ENCODE measurements at places on chromosomes 16 and 17.
A peak's percentile ranks its signal among the peaks of the same experiment; 100 is the strongest.

DNA sequence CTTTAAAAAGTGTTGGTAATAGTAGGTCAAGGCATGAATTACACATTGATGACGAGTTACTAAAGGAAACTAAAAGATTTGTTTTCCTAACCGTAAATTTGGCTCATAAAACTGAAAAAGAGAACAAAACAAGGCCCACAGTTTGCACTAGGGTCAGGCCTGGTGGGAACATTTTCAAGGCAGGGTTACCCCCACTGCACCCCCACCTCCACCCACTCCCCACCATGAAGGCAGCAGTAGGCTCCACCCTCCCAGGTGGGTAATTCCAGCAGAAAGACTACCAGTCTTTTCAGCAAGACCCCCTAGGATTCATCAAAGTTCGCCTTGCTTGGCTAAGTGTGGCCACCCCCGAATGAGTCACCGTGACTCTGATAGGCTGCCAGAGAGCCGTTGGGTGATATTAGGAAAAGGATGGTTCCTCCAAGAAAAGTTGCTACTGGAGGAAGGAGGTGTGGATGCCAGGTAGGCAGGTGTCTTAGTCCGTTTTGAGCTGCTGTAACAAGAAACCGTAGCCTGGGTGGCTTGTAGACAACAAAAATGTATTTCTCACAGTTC, 8.6 kb downstream of the DNAAF1 start:
- no peak for DNase-seq

DNA sequence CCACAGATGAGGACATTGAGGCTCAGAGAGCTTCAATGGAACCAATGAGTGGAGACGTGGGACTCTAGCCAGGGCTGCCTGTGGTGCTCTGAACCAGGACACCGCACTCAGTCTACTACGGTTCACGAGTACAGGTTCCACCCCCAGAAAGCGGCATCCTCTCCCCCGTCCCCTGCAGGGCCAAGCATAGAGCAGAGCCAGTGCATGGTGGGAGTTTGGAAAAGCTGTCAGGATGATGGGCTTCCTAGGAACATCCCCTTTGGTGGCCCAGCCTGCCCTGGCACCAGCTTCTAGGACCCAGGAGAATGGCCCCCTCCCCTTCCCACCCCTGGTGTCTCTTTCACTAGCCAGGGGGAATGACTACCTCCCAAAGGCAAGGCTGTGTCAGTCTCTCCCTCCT, 8.4 kb downstream of the ZNF319 start:
- no peak for DNase-seq

DNA sequence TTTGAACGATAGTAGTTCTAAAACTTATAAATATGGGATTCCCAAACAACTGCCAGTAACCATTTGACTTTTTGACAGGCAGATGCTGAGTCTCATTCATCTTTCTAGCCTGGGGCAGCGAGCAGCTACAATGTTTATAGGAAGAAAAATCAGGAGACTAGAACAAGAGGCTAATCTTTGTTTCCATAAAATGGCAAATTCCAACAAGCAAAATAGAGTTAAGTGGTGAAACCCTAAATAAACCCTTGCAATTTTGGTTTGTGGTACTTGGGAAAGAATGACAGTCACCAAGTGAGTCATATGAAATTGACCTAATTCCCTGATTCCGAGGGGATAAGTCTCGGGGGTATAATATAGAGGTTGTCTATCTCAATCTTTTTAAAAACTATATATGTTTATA, 27.3 kb upstream of the HS3ST2 start:
- no peak for DNase-seq

DNA sequence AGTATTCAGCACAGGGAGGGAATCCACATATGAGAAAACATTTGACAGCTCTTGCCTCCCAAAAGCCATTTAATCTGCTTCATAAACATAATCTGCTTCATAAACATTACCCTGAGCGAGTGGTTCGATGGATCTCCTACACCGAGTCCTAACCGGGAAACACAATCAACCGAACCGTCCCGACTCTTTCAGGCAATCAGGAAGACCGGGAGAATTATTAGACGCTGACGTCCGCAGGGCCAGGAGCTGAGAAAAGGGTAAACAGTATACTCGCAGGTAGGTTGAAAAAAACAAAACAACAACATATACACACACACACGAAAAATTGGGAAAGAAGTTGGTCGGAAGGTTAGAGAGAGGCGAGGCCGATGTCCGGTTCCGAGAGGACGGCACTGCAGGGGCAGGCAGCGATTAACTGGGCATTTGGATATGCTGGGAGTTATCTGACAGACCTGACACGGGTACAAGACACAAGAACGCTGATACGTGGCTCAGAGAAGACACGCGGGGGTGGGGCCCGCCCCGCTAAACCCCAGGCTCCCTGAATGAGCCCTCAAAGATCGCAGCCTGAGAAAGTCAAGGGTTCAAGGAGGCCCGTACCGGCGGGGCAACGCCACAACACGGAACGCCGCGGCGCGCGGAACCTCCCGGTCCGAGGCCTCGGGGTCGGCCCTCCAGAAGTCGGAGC, 585 bp downstream of the AP1G1 start:
- DNase-seq: no peak

DNA sequence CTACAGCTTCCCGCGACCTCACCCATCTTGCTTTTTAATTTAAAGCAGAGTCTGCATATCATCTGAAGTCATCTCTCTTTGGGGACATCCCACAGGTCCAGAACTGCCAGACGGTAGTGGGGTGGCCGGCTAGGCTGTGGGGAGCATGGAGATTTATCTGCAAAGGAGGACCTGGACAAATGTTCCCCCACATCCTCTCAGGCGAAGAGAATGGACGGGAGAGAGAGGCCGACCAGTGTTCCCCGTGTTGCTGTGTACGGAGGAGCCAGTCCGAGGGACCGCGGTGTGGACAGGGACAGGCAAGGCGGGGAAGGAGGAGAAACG, 665 bp upstream of the MT1M start:
- DNase-seq: no peak

DNA sequence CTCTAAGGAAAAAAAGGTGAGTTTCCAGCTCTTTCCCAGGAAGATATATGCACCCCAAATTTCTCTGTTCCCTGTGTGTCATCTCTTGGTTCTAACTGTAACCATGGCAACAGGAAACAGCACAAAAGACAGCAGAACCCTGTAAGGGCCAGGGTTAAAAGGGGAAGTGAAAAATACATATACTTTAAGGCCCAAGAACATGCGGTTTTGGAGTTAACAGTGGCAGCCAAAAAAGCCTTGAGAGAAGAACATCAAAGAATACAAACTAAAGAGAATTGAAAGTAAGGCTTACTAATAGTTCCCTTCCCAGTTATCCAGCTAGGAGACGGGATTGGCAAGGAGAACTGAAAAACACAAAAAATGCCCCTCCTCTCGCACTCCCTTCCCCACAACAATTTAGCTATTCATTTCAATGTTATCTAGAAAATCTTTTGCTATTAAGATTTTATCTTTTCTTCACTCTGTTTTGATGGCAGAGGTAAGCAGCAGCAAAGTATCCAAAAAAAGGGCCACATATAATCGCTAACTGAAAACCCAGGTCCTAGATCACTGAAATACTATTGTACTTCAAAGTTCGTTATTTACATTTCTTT, 1.5 kb downstream of the SPOP start:
- peak; percentile 51 for DNase-seq

DNA sequence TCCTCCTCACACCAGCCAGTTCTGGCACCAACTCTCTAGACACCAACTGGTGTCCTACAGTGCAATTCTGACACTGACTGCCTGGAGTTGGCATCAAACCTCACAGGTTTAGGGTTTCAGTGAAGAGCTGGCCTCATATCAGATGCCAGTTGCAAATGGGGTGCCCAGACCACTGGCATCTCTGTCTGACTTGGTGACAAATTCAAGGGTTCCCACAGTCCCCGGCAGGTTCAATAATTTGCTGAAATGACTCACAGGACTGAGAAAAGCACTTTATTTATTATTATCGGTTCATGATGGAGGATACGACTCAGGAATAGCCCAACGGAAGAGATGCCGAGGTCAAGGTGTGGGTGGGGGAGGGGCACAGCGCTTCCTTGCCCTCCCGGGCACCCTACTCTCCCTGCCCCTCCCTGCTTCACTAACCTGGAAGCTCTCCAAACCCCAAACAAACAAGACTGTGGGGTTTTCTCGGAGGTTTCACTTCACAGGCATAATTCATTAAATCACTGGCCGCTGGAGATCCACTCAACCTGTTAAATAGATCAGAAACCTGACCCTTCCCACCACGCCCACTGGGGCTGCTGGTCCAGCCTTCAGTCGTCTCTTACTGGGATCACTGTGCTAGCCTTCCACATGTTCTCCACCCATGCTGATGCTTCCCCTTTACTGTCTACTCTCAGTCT, 1.7 kb upstream of the NLRP1 start:
- no peak for DNase-seq

DNA sequence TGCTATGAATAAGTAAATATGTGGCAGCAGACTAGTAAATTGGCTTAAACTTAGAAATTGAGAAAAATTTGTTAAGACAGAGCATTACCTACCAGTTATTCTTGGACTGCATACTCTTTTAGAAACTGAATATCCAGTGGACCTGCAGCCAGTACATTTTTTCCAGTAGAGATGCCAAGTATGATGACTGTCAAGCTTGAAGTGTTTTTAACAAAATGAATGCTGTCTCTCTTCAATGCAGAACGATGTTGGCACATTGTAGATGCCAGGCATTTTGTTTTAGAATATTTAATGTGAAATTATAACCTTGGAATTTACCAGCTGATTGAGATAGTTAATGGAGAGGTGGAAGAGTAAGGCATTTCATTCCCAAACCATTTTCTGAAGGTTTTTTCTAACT, 52.5 kb downstream of the NFAT5 start:
- DNase-seq: no peak

GRCh38 chr16:57260294-57260929, 15.4 kb downstream of the ARL2BP start:
- peak; percentile 33 for DNase-seq

DNA sequence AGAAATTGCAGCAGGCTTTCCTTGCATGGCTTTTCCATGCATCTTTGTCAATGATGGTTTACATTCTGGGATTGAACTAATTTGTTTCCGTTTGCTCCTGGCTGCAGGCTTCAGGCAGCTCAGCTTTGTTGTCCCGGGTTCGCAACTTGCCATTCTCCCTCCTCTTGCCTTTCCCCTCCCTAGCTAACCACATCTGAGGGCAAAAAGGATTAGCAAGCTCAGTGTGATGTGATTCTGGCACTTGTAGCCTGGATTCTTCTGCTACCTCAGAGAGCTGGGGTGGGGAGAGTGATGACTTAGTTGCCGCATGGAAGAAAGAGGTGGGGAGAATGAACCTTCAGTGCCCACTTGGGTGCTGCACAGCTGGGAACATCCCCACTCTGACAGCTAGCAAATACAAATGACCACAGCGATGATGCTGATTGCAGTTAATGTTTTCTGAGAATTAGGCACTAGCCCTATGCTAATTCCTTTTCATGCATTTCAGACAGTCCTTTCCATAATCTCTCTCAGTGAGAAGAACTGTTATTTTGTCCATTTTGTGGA, 120.2 kb upstream of the SALL1 start:
- DNase-seq: no peak

GRCh38 chr17:31431852-31432658, 40.6 kb downstream of the RAB11FIP4 start:
- no peak for DNase-seq

DNA sequence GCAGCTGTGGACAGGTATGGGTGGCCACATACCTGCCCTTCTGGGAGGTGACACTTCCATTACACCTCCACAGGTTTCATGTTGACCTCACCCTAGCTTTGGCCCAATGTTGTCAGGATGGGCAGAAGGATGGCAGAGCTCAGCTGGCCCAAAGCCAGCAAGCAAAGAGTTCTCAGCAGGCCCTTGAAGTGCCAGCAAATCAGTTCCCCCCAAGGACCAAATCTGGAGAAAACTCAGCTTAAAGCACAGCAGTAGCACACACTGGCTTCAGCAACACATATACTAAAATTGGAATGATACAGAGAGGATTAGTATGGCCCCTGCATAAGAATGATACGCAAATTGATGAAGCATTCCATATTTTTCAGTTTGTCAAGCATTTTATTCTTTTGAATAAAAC, 13.4 kb downstream of the ARL4D start:
- DNase-seq: no peak

GRCh38 chr17:31838636-31839225, 20.3 kb downstream of the COPRS start:
- no peak for DNase-seq

DNA sequence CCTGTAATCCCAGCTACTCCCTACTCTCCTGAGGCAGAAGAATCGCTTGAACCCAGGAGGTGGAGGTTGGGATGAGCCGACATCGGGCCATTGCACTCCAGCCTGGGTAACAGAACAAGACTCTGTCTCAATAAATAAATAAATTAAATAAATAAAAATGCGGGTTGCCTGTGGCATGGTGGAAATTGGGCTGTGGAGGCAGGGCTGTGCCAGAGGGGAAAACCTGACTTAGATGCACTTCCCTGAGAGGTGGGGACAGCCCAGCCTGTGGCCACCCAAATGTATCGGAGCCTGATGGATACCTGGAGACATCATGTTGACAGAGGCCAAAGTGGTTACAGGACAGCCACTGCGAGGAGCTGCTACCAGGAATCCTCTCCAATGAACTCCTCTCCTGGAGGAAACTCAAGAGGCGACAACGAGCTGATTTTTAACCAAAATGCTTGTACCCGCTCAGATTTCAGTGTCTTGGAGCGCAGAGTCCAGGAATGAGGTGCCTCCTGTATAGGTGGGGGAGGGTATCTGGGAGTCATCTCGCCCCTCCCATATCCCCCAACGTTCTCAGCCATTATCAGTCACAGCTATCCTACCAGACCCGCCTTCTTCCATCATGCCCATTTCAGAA, 32.3 kb downstream of the DDX19A start:
- no peak for DNase-seq

DNA sequence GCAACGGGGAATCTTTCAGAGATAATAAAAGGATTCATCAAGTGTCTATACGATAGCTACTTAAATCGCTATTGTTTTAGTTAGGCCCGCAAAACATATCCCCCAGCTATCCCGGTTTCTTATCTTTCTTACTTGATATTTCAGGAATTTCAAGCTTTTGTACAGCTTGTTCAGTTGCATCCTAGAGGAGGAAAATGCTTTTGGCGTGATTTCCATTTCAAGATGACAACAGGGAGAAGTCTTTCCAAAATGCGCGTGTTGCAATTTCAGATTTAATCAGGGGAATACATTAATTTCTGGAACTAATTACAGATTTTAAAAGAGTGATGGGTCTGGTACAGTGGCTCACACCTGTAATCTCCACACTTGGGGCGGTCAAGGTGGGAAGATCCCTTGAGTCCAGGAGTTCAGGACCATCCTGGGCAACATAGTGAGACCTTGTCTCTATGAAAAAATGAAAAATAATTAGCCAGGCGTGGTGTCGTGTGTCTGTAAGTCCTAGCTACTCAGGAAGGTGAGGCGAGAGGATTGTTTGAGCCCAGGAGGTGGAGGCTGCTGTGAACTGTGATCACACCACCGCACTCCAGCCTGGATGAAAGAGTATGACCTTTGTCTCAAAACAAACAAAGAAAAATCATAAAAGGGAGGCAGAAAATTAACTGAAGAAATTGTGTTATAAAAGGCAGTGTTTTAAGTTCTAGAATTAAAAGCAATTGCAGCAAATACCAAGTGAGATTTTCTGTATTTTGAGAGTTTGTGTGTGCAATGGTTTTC, 546.1 kb downstream of the MAF start:
- no peak for DNase-seq

All from naive thymus-derived CD8-positive, alpha-beta T cell (primary cell).